GM12878 (cell line): ENCODE measurements at places on chromosomes 1 and 21.

DNA sequence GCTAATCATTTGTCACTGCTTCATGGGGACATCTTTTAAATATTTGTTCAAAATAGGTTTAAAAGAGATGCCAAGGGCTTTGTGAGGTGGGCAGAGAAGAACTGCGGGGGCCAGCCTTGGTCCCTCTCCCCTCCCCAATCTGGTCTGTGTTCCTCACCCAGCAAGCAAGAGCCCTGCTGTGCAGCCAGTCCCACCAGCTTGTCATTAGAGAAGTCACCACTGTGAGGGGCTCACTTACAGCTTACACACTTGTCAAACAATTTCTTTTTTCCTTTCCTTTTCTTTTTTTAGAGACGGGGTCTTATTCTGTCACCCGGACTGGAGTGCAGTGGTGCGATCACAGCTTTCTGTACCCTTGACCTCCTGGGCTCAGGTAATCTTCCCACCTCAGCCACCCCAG, 10.4 kb upstream of the CDK18 start:
- no peak for DNase-seq

DNA sequence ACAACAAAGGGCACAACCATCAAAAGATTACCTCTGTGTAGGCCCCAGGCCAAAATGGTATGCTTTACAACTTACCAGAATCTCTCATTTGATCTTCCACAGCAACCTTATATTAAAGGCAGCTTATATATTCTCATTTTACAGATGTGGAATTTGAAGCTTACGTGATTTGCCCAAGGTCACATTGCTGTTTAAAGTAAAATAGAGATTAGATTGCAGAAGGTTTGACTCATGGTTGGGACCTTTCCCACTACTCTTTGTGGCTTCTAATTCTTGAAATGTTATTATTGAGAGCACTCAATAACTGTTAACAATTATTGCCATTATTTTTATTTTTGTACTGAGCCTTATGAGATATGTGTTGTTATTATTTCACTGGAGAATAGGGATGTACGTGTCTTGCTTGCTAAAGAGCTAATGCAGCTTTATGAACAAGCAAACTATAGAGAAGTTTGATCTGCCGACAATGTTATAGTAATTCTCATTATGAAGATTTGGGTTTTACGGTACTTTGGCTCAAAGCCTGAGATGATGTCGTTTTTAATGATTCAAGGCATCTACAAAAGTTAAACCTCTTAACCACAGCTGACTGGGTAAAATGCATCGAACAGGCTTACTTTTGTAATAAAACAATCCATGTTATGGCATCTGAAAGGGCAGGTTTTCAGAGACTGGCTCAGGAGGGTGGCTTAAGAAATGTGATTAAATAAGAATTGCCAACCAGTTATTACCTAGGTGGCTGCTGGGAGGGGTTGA, 43.3 kb upstream of the TSNAX start:
- no peak for DNase-seq

DNA sequence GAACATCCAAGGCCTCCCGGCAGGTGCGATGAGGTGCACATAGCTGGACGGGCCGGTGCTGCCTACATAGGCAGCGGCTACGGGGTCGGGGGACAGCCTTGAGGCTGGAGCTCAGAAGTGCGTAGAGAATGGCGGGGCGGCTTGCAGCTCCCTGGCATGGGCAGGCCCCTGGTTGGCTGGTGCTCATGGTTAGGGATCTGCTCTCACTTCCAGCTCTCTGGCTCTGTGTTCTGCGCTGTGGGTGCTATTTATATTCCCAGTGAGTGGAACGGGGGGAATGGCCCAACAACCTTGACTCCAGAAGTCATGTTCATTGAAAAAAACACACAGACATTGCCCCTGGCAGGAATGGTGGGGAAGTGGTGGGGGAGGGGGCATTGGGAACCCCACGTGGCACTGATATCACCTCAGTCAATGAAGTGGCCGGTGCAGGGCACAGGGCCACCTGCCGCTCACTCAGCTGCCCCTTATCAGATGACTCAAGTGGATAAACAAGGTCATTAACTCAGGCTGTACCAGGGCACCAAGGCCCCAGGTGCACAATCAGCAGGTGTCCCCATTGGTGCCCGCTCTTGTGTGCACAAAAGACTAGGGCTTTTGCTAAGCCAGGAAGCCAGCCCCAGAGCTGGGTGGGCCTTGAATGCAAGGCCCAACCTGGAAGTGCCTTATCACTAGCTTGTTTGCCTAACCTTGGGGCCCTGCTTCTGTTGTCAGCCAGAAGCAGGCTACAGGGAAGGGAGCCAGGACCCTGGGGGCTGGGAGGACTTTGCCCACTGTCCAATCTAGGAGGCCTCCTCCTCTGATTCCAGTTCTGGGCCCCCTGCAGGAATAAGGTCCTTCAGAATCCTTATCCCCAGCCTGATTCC, at the start of gene NR0B2:
Gene NR0B2, minus strand, starts transcription at position 222 of the 866 bp plus-strand sequence. Its CDS starts 35 bp downstream, at position 187.
- no peak for DNase-seq

DNA sequence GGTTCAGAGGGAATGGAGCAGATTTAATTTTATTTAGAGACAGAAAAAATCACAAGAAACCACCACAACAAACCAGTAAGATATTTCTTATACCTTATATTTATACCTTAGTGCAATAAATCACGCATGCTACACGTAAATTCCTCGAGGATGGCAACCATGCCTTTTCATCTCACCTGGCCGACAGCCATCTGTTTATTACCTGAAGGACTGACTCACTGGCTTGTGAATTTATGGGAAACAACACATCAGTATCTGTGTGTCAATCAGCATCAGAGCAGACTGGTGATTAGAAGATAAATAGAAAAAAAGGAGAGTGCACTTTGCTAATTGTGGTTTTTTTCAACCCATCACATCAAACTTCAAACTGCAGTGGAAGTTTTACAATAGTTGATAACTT, 58.4 kb downstream of the S1PR1 start:
- DNase-seq = no peak

- no peak for DNase-seq
These were observed 6.4 kb downstream of the CD58 start for GRCh38 chr1:116564426-116564825.
